Activated CD8-positive, alpha-beta memory T cell treated with anti-CD3 and anti-CD28 coated beads for 48 hours (primary cell): ENCODE measurements at places on chromosomes 12 and 14.

DNA sequence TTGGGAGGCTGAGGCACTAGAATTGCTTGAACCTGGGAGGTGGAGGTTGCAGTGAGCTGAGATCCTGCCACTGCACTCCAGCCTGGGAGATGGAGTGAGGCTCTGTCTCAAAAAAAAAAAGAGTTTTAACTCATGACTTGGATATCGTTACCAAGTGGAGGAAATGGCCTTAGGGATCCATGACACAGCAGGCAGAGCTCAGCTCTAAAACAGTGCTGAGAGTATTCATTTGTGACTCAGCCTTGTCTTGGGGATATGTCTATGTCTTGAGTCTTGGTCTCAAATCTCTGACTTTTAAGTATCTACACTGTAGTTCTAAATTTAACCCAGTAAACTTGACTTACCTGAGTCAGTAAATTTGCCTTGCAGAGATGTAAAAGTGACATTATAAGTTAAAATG is 8.8 kb upstream of the PEX5 start:
- DNase-seq = no peak

DNA sequence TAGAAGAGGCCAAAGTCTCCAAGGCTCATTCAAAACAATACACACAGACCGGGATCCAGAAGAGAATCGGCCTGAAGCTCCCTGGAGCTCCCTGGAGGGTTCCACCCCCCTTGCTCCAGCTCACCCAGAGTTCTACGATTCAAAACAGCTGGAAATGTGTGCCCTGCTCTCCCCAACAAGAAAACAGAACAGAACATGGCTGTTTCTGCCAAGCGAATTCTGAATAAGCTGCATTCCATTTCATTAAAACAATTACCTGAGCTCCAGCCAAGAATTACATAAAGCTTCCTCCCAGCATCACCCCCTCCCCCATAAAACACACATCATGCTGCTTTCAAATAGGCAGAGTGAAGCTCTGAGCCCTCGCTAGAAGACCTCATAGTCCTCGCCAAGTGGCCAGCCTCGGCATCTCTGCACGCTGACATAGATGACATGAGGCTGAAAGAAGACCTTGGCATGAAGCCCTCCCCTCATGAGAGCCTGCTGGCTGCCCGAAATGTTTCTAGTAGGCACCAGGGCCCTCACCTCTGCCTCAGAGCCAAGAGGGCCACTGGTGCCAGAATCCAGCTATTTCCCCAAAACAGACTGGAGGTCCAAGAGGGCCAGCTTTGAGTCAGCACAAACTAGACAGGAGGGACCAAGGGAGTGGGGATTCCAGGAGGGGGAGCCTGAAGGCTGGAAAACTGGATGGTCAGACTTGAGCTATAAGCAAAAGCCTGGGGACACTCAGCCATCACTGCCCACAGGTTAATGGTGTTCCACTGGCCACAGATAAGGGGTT is 8.3 kb downstream of the PXN start:
- DNase-seq = no peak

GRCh38 chr14:51081712-51082111 is 13.2 kb downstream of the TRIM9 start:
- no peak for DNase-seq

DNA sequence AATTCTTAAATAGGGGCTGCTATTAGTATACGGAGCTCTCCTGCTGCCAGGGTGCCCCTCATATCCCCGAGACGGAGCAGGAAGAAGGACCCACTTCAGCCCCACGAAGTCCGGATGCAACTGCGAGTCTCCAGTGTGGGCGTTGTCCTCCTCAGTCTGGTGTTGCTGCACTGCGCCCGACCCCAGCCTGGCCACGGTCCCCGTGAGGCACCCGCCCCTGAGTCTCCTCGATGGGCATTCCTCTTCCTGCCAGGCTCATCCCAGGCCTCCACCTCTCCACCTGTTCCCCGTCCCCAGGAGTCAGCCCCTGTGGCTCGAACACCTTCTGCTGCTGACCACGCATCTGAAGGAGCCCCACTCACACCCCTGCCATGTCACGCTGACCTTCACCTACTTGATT is 68.1 kb upstream of the SFSWAP start:
- DNase-seq = no peak

DNA sequence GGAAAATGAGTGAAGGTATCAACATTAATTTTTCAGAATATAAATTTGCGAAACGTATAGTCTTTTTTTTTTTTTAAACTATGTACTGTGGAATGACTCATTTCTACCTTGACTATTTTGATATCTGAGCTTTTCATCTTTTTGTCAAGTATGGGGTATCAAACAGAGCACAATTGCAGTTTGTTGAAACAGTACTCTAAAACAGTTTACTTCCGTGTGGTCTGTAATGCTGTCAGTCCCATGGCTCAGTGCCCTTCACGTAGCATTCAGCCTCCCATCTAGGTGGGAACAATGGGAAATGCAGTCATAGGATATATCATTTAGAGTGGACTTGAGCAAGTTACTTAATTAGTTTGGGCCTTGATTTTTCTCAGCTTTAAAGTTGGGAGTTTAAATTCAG is 139.5 kb downstream of the ERC1 start:
- DNase-seq = no peak

DNA sequence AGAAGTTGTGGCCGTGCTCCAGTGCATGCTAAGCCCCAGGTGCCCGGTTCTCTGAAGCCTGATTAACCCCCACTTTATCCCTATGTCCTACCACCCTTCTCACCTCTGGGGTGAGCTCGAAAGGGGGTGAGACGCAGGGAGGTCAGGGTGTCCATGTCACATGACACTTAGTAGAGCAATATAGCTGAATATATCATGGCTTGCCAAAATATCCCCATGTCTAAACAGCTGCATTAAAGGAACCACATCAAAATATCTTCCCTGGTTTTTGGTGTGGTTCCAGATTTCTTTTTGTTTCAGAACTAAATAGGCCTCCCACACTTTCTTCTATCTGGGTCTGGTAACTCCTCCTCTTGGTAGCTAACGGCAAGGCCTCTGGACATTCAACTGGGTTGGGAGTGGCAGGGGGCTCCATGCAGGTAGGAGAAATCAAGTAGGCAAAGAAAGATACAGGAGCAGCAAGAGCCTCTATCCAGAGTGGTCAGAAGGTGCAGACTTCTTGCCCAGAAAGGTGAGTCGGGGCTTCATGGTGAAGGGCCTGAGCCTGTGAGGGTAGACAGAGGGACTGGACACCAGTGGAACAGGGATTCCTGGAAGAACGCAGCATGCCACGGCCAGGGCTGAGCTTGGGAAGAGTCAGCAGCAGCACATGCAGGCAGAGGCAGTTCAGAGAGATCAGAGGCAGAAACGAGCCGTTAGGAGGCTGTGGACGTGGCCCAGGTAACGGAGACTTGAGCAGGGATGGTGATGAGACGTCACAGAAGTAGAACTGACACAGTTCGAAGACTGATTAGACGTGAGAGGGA is 202.8 kb upstream of the DIO3 start:
- DNase-seq = no peak

DNA sequence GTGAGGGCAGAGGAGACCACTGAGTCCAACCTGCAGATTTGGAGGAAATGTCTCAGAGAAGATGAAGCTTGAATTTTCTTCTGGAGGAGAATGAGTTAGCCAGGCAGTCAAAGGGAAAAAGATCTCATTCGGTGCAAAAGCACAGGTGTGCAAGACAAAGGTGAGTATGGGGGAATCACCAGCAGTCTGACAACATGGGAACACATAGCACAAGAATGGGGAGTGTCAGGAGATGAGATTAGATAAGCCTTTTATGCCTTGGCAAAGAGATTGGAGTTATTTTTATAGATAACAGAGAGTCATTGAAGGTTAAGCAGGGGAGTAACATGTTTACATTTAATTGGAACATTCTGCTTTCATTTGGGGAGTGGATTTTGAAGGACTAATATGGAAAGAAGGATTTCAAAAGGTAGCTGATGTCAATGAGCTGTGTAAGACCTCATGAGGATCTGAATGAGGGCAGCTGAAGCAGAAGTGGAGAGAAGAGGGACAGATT is 171.3 kb upstream of the NTF3 start:
- no peak for DNase-seq

DNA sequence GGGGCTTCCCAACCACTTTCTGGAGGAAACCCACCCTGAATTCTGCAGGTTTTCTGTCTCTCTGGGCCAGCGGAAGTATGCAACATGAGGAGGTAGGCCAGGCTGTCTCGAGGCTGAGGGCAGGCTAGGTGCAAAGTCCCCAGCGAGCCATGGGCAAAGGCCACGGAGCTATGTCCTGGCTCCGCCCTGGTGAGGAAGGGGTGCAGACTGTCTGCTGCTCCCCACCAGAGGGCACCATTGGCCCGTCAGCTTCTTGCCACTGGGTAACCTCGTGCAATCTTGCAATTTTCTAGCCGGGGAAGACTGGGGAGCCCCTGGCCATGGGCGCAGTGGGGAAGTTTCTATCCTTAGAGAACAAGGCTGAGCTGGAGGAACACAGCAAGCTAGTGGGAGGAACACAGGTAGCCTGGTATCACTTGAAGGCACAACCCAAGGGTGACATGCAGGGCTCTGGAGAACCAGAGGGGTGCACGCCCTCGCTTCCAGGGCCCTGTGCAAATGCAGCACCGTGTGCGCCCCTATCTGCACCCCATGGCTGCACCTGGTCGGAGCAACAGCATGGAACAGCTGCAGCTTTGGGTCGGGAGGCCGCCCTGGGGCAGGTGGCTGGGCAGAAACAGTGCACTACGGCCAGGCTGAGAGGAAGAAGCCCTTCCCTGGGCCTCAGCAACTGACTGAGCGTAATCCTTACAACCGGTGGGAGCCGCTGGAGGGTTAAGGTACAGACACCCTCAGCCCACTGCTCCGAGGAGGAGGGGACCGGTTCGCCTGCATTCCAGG is 27.6 kb upstream of the RPLP0 start:
- DNase-seq = peak; percentile 79

GRCh38 chr12:64674367-64674922 is 64.2 kb downstream of the RASSF3 start:
- no peak for DNase-seq

GRCh38 chr12:88650715-88651114 is 70.4 kb upstream of the KITLG start:
- no peak for DNase-seq

- no peak for DNase-seq
Measured at GRCh38 chr12:65200007-65200665, 30.8 kb downstream of the LEMD3 start.

DNA sequence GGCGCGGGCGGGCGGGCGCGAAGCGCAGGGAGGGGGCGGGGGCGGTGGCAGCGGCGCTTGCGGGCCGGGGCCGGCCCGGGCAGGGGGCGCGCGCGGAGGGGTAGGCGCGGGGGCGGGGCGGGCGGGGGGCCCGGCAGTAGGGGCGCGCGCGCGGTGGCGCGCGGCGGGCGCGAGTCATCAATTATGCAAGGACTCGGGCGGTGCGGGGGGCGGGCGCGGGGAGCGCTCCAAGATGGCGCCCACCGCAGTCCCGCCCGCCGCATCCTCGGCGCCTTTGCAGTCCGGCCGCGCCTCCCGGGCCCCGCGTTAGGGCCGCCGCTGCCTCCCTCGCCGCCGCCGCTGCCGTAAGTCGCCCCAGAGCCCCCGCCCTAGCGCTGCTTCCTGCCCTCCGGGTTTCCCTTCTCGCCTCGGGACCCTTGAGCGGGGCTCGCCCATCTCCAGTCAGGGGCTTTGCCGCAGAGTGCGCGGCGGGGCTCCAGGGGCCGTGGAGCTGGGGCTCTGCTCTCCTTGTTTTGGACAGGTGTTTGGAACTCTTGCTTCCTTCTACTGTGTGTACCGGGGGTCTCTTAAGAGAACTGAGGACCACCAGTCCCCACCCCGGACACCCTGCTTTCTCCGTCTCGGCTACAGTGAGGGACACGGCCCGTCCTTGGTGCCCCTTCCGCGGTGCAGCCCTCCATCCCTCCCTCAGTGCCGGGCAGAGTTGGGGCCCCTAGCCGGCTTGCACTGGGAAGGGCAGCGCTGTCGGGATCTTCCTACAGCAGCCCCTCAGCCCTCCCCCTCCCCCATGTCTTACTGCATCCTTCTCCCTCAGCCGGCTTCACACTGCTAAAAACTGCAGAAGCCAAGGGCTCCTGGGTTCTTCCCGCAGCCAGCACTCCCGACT is at the start of gene SCN8A:
Gene SCN8A, plus strand, starts transcription at position 218 of the 886 bp plus-strand sequence. CDS start 71,585 bp downstream, outside the sequence.
- no peak for DNase-seq

GRCh38 chr12:64992641-64993040 is 128.5 kb downstream of the WIF1 start:
- DNase-seq = no peak

- peak; percentile 64 for DNase-seq
Measured at GRCh38 chr12:120356567-120357030, 12.4 kb downstream of the MSI1 start.

- DNase-seq = no peak
Measured at GRCh38 chr14:51244591-51244990, 4.5 kb downstream of the TMX1 start.

- DNase-seq = no peak
Measured at GRCh38 chr14:102079700-102079979, 7.2 kb downstream of the HSP90AA1 start.

DNA sequence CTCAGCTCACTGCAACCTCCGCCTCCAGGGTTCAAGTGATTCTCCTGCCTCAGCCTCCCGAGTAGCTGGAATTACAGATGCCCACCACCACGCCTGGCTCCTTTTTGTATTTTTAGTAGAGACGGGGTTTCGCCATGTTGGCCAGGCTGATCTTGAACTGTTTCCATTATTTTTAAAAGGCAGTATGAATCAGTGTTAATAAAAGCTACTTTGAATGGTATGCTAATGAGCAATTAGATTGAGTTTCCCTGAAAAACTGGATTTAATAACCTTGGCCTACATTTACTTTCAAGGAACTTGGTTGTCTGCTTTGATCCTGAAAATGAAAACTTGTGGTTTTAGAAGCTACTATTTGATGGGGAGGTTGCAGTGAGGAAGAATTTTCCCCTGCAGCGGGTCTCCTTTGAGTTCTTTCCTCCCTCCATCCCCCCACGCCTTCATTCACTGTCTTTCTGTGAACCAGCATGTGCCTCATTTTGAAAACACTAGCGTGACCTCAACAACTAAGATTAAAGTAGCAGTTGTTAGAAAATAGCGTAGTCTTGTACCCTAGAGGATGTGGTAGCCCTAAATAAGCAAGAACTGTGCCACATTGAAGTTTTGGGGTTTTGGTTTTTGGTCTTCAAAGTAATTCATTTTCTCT is 17.8 kb upstream of the RPS6KA5 start:
- no peak for DNase-seq

- no peak for DNase-seq
Measured at GRCh38 chr12:123861392-123861791, 99.3 kb downstream of the DNAH10 start.

DNA sequence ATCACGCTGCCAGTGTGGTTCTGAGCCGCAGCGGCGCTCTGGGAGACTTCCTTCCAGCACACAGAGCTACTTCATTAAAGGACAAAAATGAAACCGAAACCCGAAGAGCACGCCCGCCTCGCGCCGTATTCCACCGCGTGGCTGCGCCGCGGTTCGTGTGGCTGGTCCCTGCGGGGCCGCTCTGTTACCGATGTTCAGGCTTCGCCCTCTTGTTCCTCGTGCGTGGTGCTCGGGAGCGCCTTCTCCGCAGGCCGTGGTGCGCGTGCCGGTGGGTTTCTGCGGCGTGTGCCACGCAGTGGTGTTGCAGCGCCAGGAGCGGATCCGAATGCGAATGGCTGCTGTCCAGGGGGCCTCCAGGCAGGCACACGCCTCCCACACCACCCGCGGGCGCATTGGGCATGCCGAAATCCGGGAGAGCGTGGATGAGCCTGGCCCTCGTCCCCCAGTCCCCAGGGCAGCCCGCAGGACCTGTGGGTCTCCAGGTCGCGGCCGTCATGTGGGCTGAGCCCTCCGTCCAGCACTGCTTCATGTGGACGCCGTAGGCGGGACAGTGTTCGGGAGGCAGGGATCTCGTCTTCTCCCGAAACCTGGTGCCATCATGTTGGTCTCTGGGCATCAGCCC is 91.2 kb downstream of the ADGRD1 start:
- DNase-seq = no peak
